HFFc6 (cell line): ENCODE measurements at places on chromosomes 12 and 14.
A peak's percentile ranks its signal among the peaks of the same experiment; 100 is the strongest.

DNA sequence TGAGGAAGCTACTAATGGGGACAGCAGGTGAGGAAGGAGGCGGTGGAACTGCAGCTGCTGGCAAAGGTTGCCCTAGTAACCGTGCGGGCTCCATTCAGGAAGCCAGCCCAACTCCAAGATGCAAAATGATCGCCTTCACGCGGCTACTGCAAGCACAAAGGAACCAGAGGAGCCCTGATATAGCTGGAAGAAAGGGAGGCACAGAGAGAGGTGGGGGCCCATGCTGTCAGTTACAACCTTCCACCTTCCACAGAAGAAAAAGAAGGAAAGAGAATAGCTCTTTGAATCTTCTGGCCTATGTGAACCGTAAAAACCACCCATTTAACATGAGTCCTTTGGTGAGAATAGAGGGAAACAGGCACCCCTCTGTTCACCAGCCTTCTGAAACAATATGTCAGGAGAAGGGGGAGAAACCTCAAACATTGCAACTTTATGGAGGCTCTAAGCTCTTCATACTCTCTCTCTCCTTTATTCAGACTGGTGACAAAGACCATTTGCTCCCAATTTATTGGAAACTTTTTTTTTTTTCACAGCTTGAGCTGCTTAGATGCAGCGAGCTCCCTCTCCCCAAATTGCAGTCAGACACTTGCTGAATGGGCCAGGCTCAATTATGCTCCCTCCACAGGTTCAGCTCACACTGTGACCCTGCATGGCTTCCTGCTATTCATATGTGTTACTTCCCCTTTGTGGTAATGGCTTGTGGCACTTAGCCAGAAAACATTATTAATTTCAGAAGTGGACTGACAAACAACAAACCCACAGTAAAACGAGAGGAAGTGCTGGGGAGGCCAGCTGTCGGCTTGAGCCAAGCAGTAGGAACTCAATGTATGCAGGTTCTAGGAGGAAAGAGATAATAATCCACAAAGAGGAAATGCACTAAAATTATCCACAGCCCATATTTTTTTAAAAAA lies 6.2 kb downstream of the DUSP6 start:
- DNase-seq: peak; percentile 46

GRCh38 chr12:127811988-127812387 lies 455.0 kb upstream of the TMEM132C start:
- DNase-seq: no peak

GRCh38 chr14:59356312-59356711 lies 108.9 kb downstream of the GPR135 start:
- DNase-seq: no peak

DNA sequence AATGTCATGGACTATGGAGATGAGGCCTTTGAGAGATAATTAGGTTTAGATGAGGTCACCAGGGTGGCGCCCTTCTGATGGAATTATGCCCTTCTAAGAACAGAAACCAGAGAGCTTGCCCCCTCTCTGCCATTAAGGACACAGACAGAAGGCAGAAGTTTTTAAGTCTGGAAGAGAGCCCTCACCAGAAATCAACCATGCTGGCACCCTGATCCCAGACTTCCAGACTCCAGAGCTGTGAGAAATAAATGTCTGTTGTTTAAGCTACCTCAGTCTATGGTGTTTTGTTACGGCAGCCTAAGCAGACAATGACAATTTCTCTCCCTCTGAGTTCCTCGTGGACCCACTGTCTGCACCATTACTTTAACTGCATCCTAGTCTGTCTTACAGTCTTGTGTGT lies 382.0 kb downstream of the GXYLT1 start:
- no peak for DNase-seq

DNA sequence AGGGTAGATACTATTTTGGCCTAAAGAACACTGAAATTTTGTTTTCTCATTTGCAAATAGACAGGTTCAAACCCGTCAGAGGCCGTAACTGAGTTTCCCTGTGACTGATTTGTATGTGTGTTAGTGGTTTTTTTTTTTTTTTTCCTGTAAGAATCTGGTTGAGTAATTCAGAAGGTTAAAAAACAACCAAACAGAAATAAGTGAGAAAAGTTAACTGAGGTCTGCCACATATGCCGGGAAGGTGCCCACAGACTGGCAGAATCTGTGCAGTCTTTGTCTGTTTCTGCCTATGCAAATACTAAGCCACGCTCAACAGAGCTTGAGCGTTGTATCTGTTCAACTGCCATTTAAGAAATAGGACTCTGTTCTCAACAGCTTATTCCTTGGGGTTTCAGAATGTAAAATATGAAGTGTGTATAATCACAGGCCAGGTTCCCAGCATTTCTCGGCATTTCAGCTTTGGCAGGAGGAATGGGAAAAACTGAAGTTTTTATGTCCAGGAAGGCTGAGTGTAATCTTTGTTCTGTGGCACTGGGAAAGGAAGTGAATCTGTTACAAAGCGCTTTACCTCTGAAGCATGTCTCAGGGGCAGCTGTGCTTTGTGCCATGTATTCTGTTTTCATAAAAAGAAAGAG lies 181.9 kb downstream of the PRKCH start:
- DNase-seq: no peak

- peak; percentile 75 for DNase-seq
Measured at GRCh38 chr12:47188576-47189441, 109.0 kb upstream of the AMIGO2 start.

DNA sequence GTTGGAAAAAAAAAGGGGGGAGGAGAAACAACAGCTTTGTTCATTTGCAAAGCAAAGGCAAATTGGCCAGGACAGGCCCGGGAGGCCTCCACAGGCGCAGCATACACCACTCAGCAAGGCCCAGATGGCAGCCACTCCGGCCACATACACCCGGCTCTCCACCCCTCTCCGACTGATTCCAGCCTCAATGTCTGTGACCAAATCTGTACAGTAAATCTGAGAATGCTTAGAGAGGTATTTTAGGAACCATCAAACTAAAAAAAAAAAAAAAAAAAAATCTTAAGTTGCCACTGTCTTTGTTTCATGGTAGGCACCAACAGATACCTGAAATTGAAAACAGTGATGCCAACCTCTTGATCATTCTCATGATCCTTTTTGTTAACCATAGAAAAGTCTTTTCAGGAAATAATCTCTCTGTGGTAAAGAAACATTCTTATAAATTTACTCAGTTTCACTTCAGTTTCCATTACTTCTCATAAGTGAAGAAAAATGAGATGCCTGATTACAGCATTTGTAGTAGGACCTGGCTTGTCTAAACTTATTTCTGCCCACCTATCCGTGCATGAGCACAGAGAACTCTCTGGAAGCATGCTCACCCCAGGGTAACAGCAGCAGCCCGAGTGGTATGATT lies 20.2 kb downstream of the VPS37B start:
- no peak for DNase-seq

DNA sequence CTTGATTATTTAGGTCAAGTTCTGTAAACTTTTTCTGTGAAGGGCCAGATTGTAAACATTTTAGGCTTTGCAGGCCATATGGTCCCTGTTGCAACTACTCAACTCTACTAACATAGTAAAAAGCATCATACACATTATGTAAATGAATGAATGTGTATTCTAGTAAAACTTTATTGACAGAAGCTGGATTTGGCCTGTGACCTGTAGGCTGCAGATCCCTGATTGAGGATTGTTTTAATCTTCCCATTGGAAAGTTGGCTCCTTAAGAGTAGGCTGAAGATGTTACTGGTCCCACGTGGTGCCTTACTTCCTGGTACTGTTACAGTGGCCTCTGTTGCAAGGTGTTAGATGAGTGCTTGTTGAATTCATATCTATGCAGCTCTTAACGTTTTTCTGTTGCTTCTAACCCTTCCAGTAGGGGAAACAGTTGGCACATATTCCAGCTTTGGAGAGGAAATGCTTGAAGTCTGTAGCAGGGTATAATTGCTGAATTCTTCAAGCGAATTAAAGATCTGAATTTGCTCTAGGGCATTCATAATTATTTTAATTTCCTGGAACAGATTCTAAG lies 133.6 kb upstream of the DNM1L start:
- DNase-seq: no peak

GRCh38 chr12:123063535-123063934 lies 83.1 kb downstream of the ARL6IP4 start:
- no peak for DNase-seq

- no peak for DNase-seq
Measured at GRCh38 chr12:127249428-127249827, 1017.5 kb upstream of the TMEM132C start.

- DNase-seq: no peak
Measured at GRCh38 chr12:58727521-58727920, 192.8 kb downstream of the LRIG3 start.

DNA sequence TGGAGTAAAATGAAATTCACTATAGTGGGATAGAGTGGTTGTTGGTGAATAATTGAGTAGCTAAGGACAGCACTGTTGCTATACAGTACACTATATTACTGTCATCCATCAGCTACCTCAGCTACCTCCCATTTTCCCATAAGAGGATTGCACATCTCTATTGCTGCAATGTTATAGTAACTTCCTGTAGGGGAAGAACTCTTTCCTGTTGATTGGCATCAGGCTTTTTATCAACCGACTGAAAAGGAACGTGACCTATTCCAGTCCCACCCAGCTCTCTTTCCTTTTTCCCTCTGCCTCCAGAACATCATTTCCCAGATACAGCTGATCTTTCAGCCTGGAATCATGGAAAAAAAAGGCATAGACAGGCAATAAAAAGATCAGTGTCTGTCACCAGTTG lies 117.4 kb downstream of the ADAMTS20 start:
- no peak for DNase-seq

DNA sequence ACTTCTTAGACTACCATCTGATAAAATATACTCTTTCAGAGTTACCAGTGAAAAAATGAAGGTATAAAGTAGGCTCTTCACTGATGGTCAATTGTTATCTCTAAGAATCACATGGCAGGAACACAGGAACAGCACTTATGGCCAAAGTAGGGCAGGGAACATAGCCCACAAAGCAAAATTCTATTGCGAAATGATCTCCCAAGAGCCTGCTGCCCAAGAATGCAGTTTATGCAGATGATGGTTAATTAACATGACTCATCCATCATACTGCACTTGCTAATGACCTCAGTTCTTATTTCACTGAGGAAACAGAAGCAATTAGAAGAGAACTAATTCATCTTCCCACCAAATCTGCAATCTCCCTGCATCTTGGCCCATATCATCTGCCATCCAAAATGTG lies 133.8 kb downstream of the SLC2A13 start:
- DNase-seq: no peak

DNA sequence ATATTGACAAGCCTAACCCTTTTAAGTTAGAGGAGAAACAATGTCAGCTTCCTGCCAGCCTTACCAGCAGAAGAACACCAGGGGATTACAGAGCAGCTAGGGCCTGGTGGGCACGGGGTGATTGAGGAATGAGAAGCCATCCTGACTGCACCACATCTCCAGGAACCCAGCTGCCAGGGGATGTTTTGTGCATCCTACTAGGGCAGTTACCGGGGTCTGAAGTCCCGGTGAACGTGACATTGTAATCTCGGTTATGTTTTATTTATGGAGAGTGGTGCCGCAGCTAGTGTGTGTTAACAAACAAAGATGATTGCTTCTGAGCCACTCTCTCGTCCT lies 115.9 kb downstream of the BCL11B start:
- DNase-seq: no peak

GRCh38 chr12:122895320-122895703 lies 612 bp downstream of the VPS37B start:
- no peak for DNase-seq

GRCh38 chr12:76190299-76190698 lies 105.8 kb upstream of the NAP1L1 start:
- DNase-seq: no peak

GRCh38 chr14:95463171-95463901 lies 53.1 kb downstream of the SYNE3 start:
- DNase-seq: no peak

DNA sequence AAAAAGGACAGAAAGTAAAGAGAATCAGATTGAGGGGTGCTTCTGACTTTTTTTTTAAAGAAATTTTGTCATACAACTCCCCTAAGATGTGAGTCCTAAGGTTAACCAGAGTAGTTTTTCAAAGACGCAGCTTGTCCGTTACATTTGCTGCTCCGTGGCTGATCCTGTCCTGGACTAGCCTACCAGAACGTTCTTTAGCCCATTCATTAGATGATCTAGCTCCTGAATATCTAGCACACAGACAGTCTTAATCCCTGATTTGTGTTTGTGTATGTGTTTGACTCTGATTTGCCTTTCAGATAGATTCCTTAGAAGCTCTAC lies 60.3 kb downstream of the SAMD4A start:
- DNase-seq: no peak

DNA sequence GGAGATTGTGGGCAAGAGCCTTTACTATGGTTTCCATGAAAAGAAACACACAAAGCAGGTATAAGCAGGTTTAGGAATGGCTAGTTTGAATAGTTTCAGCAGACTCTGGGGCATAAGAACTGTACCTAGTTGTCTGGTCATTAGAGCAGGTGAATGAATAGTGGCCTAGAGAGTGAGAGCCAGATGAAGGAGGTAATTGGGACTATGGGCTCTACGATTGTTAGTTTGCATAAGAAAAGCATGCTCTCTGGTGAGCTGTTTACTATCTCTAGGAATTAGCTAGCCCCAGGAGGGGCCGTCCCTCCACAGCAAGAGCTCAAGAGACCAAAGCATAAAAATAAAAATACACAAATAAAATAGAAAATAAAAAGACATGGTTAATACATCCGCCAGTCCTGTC lies 397.5 kb upstream of the GARIN6 start:
- no peak for DNase-seq

GRCh38 chr12:41013881-41014642 lies 174.1 kb upstream of the PDZRN4 start:
- no peak for DNase-seq

- DNase-seq: no peak
Measured at GRCh38 chr12:6950401-6950801, 755 bp upstream of the PTPN6 start.

DNA sequence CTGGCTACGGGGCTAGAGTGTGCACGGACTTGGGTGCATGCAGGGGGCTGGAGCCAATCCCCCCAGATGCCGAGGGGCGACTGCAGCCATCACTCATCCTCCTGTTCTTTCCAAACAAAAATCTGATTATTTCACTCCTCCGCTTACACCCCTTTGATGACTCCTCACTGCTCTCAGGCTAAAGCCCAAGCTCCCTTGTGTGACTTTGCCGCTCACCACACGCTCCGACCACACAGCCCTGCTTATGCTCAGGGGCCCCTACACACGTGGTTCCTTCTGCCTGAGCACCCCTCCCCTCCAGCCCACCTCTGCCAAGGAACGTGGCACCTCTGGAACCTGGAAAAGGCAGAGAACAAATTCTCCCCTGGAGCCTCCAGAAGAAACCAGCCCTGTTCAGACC lies 13.7 kb downstream of the CHFR start:
- DNase-seq: no peak

DNA sequence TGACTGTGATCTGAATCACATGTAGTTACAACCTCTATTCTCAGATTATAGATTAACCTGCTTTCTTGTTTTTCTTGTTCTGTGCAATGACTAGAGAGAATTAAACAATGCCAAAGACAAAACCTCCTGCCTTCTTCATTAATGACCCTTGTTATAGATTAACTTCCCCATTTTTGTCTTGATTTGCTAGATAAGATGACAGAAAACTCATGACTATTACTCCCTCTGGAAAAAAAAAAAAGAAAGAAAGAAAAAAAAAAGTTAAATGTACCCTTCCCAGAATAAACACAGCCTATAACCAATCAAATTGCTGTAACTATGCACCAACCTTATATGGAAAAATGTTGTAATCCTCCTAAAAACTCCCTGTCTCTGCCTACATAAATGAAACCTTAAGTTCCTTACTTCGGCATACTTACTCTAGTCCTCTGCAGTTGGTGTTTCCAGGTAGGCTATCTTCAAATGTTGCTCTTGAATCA lies 41.1 kb upstream of the PCED1B start:
- no peak for DNase-seq
